Esophagus squamous epithelium (tissue), 5 donors: ENCODE measurements at places on chromosomes 5 and 9.
A peak's percentile ranks its signal among the peaks of the same experiment; 100 is the strongest.

DNA sequence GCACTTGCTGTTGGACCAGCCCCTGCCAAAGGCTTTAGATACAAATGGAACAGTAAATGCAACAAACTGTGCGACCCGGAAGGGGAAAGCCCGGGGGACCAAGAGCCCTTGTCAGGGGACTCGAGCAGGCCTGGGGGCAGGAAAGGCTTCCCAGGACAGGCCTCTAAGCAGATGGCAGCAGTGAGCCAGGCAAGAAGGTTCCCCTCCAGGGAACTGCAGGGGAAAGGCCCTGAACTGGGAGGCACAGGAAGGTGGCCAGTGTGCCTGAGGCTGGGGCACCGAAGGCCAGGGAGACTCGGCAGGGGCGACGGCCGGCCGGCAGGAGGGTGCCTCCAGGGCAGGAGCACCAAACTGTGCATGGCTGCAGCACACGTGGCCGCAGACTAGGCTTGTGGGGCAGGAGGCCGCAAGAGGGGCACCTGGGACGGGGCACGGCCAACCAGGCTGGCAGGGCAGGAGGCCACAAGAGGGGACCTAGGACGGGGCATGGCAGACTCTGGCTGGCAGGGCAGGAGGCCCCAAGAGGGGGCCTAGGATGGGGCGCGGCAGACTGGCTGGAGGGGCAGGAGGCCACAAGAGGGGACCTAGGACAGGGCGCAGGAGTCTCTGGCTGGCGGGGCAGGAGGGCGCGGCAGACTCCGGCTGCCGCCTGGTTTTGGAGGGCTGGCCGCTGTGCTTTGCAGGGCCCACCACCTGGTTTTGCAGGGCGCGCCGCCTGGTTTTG is 10.0 kb downstream of the VAV2 start:
- DNase-seq: no peak
- no peak overlapping the region for H3K27ac ChIP-seq
- H3K4me3 ChIP-seq: no peak overlapping the region
- peaks cover 15% of the 10 kb centered on the region for H3K4me1 ChIP-seq
- H3K36me3 ChIP-seq: no peaks in the 10 kb centered on the region

GRCh38 chr5:134649163-134649835 is 714 bp downstream of the SEC24A start:
- peaks cover 12% of the 10 kb centered on the region for H3K4me1 ChIP-seq
- H3K27ac ChIP-seq: peak overlapping the region; percentile 93
- DNase-seq: no peak
- peak overlapping the region; percentile 96 for H3K4me3 ChIP-seq

DNA sequence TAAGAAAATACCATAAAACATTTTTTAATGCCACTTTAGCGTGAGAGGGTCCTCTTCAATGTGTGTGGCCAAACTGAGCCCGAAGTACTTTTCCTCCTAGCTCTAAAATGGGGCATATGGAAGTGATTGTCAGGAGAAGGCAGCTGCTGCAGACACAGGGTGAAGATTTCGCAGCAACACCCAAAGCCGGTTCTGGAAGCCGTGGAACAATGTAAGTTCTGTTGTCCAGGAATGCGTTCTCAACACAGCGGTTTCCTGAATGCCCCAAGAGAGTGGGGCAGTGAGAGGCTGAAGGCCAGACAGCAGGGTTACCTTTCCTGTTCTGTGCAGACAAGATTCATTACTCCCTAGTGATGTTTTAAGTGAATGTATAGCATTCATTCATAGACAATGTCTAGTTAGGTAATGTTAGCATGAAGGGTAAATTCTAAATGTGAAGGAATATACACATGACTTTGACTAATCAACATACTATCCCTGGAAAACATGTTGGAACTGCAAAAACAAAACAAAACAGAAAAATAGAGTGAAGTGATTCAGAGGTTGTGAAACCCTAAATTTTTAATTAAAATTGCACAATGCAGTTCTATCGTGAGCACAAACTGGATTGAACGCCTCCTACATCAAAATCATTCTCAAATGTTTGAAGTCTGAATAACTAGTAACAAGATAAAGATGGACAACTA is 197.0 kb upstream of the SEMA6A start:
- no peak overlapping the region for H3K4me3 ChIP-seq
- H3K27me3 ChIP-seq: no peaks in the 10 kb centered on the region
- H3K27ac ChIP-seq: peak overlapping the region; percentile 41
- DNase-seq: no peak
- no peaks in the 10 kb centered on the region for H3K36me3 ChIP-seq

- DNase-seq: no peak
- no peak overlapping the region for H3K4me3 ChIP-seq
- no peaks in the 10 kb centered on the region for H3K27me3 ChIP-seq
Observed at GRCh38 chr9:121302786-121303185, 34.8 kb downstream of the GSN start.

DNA sequence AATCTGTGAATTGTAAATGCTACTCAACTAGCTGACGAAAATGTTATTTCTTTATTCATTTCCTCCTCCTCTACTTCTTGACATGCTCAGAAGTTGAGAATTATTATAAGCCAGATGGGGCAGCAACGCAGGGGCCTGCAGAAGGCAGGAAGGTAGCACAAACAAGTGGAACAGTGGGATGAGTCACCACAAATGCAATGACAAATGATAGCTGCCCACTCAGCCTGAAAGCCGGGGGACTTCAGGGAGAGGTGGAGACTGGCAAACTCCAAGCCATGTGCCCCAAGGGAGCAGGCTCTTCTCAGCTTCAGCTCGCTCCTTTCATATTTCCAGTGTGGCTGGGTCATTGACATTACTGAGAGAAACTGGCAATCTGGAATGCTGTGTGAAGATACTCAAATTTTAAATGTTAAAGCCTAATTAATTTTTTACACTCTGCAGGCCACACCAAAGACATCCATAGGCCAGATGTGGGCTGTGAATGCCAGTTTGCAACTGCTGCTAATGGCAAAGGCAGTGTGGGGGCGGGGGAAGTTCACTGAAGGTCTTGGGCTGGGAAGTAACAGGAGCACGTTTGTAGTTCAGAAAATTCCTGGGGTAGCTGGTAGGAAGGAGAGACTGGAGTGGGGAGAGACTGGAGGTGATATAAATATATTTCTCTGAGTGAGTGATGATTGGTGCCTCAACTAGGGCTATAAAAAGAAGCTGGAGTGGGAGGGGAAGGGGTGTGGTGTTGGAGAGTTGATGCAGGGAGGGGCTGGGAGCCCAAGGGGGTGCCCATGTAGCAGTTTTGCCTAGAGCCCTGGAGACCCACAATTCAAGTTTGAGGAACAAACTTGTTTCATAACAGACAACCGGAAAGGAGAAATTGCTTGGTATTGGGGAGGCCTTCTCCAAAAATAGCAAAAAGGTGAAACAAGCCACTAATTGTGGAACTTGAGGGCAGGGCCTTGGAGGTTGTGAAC is 20.8 kb upstream of the ADRB2 start:
- no peaks in the 10 kb centered on the region for H3K27me3 ChIP-seq
- no peak for DNase-seq
- no peak overlapping the region for H3K27ac ChIP-seq
- H3K4me1 ChIP-seq: no peaks in the 10 kb centered on the region
- H3K4me3 ChIP-seq: no peak overlapping the region

- no peaks in the 10 kb centered on the region for H3K27me3 ChIP-seq
- no peak overlapping the region for H3K4me3 ChIP-seq
- H3K36me3 ChIP-seq: no peaks in the 10 kb centered on the region
- no peak for DNase-seq
- H3K27ac ChIP-seq: no peak overlapping the region
- H3K4me1 ChIP-seq: peaks cover 18% of the 10 kb centered on the region
Observed at GRCh38 chr9:137431416-137431931, 8.3 kb downstream of the NOXA1 start.

DNA sequence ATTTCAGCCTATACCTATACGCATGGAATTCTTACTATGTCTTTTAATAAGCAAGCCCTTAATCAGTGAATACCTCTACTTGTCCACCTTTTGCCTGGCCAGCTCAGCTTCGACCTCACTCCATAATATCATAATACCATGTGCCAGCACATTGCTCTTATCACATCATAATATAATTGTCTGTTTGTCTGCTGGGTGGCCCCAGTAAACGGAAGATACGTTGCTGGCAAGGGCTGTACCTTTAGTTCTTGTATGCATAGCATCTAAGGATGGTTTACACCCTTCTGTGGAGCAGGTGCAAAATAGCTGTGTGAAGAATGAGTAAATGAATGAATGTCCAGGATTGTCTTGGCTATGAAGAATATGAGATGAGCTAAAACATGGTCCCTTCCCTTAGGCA is 29.9 kb downstream of the SV2C start:
- no peaks in the 10 kb centered on the region for H3K27me3 ChIP-seq
- no peak overlapping the region for H3K27ac ChIP-seq
- no peaks in the 10 kb centered on the region for H3K4me1 ChIP-seq
- no peaks in the 10 kb centered on the region for H3K36me3 ChIP-seq
- no peak for DNase-seq
- no peak overlapping the region for H3K4me3 ChIP-seq

- H3K27me3 ChIP-seq: no peaks in the 10 kb centered on the region
- no peak for DNase-seq
- no peaks in the 10 kb centered on the region for H3K36me3 ChIP-seq
- no peak overlapping the region for H3K4me3 ChIP-seq
- no peaks in the 10 kb centered on the region for H3K4me1 ChIP-seq
Observed at GRCh38 chr5:6525422-6525821, 76.8 kb downstream of the UBE2QL1 start.

- no peak overlapping the region for H3K27ac ChIP-seq
- no peaks in the 10 kb centered on the region for H3K27me3 ChIP-seq
- no peak overlapping the region for H3K4me3 ChIP-seq
- no peaks in the 10 kb centered on the region for H3K36me3 ChIP-seq
- H3K4me1 ChIP-seq: no peaks in the 10 kb centered on the region
Observed at GRCh38 chr5:179288101-179288808, 57.0 kb downstream of the ADAMTS2 start.

- H3K36me3 ChIP-seq: peaks cover 14% of the 10 kb centered on the region
- no peaks in the 10 kb centered on the region for H3K4me1 ChIP-seq
- DNase-seq: no peak
Observed at GRCh38 chr9:99011161-99011709, 67.5 kb downstream of the COL15A1 start.

GRCh38 chr5:40172721-40173120 is 507.0 kb upstream of the PTGER4 start:
- H3K27me3 ChIP-seq: no peaks in the 10 kb centered on the region
- no peak overlapping the region for H3K4me3 ChIP-seq

GRCh38 chr9:87213948-87214347 is 266.6 kb upstream of the GAS1 start:
- H3K4me1 ChIP-seq: peaks cover 14% of the 10 kb centered on the region
- H3K27me3 ChIP-seq: no peaks in the 10 kb centered on the region
- no peak for DNase-seq
- H3K4me3 ChIP-seq: no peak overlapping the region
- H3K36me3 ChIP-seq: no peaks in the 10 kb centered on the region
- no peak overlapping the region for H3K27ac ChIP-seq

DNA sequence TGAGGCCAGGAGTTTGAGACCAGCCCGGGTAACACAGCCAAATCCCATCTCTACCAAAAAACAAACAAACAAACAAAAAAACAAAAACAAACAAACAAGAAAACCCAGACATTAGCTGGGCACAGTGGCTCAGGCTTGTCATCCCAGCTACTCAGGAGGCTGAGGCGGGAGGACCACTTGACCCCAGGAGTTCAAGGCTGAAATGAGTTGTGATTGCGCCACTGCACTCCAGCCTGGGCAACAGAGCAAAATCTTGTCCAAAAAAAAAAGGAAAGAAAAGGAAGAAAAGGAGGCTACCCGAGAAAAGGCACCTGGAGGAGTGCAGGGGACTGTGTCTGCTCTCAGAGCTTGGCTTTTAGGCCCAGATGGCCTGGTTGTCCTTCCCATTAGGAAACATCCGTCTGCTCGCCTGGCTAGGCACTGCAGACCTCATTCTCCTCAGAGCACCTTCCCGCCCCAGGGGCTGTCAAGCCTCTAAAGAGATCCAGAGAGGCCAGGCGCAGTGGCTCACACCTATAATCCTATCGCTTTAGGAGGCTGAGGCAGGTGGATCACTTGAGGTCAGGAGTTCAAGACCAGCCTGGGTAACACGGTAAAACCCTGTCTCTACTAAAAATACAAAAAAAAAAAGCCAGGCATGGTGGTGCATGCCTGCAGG is 185.3 kb upstream of the IER5L start:
- H3K4me1 ChIP-seq: peaks cover 4% of the 10 kb centered on the region
- no peaks in the 10 kb centered on the region for H3K36me3 ChIP-seq
- no peak overlapping the region for H3K4me3 ChIP-seq
- no peak overlapping the region for H3K27ac ChIP-seq
- H3K27me3 ChIP-seq: no peaks in the 10 kb centered on the region

- DNase-seq: no peak
- no peak overlapping the region for H3K4me3 ChIP-seq
- no peaks in the 10 kb centered on the region for H3K27me3 ChIP-seq
Observed at GRCh38 chr5:80227979-80228596, 27.8 kb downstream of the SERINC5 start.

DNA sequence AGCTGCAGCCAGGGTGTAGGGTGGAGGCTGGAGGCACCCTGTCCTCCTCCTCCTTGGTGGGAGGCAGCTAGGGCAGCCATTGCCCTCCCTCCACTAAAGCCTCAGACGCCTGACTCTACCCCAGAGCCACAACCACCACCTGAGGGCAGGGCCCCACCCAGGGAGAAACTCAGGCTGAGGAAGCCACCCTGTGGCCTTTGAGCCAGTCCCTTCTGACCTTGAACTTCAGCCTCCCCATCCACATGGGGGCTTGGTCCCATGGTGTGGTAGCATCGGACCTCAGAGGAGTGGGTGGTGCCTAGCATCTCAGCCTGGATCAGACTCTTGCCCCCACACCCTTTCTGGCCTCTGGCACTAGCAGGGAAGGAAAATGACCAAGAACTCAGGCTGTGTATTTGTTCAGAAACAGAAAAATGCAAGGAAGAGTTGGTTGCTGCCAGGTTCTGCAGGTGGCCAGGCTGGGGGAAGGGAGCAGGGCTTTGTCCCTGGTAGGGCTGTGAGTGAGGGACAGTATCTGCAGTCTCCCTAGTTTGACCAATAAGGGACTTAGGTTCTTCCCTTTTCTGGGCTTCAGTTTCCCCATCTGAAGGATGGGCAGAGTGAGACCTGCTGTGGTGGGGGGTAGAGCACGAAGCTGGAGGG is 3.2 kb downstream of the DAB2IP start:
- H3K27me3 ChIP-seq: no peaks in the 10 kb centered on the region
- DNase-seq: no peak
- H3K27ac ChIP-seq: peak overlapping the region; percentile 9
- H3K36me3 ChIP-seq: no peaks in the 10 kb centered on the region
- peaks cover 24% of the 10 kb centered on the region for H3K4me1 ChIP-seq

DNA sequence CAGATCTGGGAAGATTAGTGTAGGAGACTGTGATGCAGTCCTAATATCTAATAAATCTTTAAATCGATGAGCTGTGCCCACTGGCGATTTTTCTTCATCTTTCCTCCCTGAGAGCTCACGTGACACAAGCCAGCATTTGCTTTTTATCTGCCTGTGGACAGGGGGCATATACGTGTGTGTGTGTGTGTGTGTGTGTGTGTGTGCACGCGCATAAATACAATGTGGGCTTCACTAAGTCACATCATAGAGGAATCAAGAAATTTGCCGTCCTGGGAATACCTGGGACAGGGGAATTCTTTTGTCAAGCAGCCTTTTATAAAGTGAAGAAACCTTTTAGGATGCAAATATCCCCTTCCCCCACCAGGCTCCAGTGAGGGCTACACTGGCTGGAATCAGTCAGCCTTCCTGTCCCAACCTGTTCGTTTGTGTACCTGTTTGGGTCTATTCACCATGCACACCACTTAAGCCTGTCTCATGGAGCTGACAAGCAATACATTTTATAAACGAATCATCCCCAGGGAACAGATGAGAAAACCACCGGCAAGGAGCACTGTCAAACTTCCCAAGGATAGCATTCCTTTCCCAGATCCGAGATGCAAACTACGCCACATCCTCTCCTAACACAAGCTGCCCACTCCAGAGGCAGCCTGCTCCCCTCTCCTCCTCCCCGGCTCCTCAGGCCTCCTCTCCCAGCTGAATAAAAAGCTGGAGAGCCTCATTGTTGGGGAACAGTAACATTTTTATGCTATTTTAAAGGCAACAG is 2.7 kb downstream of the EPB41L4B start:
- H3K27me3 ChIP-seq: no peaks in the 10 kb centered on the region
- DNase-seq: no peak
- H3K27ac ChIP-seq: no peak overlapping the region
- H3K4me3 ChIP-seq: no peak overlapping the region
- H3K36me3 ChIP-seq: no peaks in the 10 kb centered on the region
